ENCODE measurements at places on chromosomes 1 and 21. TPM values are rescaled to one million over a fixed set of nuclear protein-coding genes. Genes with fewer than 3 reads are reported as not detected.

GRCh38 chr1:186187601-186188000, 187.5 kb downstream of the TPR start:
- no peak overlapping the region for H3K4me3 ChIP-seq
- no peak overlapping the region for H3K27ac ChIP-seq
- H3K27me3 ChIP-seq = peaks cover 4% of the 10 kb centered on the region
- peak; percentile 9 for DNase-seq
- no peaks in the 10 kb centered on the region for H3K36me3 ChIP-seq

GRCh38 chr1:45334308-45335245, 5.4 kb upstream of the TOE1 start:
- H3K27me3 ChIP-seq = no peaks in the 10 kb centered on the region
- H3K4me1 ChIP-seq = peaks cover 21% of the 10 kb centered on the region
- no peak overlapping the region for H3K27ac ChIP-seq
- peaks cover 16% of the 10 kb centered on the region for H3K36me3 ChIP-seq
- H3K4me3 ChIP-seq = no peak overlapping the region
- no peak for DNase-seq

- no peak overlapping the region for H3K4me3 ChIP-seq
- H3K27ac ChIP-seq = no peak overlapping the region
- peaks cover 39% of the 10 kb centered on the region for H3K4me1 ChIP-seq
These were observed 132.8 kb downstream of the CLIC6 start for GRCh38 chr21:34801519-34802132.

DNA sequence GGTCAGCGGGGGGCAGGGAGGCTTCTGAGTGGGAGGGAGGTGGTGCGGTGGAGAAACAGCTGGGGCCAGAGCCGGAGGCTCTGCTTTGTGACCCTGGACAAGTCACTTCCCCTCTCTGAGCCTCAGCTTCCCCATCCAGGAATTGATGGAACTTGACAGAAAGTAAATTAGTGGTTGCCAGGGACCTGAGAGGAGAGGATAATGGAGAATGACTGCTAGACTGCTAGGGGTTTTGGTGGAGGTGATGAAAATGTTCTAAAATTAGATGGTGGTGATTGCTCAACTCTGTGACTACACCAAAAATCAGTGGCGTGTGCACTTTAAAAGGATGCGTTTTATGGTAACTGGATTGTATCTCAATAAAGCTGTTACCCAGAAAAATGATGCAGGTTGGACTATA, 100.9 kb downstream of the ARHGEF10L start:
- H3K27ac ChIP-seq = no peak overlapping the region
- no peaks in the 10 kb centered on the region for H3K27me3 ChIP-seq
- no peak for DNase-seq
- H3K36me3 ChIP-seq = no peaks in the 10 kb centered on the region
- no peak overlapping the region for H3K4me3 ChIP-seq

GRCh38 chr1:38193040-38193439, 146.4 kb upstream of the POU3F1 start:
- no peak overlapping the region for H3K4me3 ChIP-seq
- no peaks in the 10 kb centered on the region for H3K4me1 ChIP-seq
- H3K36me3 ChIP-seq = no peaks in the 10 kb centered on the region
- H3K27me3 ChIP-seq = peaks cover 17% of the 10 kb centered on the region

GRCh38 chr1:29708796-29709703, 472.7 kb downstream of the PTPRU start:
- no peak overlapping the region for H3K4me3 ChIP-seq
- peaks cover 36% of the 10 kb centered on the region for H3K27me3 ChIP-seq
- H3K27ac ChIP-seq = peak overlapping the region; percentile 5
- no peak for DNase-seq
- peaks cover 30% of the 10 kb centered on the region for H3K4me1 ChIP-seq

DNA sequence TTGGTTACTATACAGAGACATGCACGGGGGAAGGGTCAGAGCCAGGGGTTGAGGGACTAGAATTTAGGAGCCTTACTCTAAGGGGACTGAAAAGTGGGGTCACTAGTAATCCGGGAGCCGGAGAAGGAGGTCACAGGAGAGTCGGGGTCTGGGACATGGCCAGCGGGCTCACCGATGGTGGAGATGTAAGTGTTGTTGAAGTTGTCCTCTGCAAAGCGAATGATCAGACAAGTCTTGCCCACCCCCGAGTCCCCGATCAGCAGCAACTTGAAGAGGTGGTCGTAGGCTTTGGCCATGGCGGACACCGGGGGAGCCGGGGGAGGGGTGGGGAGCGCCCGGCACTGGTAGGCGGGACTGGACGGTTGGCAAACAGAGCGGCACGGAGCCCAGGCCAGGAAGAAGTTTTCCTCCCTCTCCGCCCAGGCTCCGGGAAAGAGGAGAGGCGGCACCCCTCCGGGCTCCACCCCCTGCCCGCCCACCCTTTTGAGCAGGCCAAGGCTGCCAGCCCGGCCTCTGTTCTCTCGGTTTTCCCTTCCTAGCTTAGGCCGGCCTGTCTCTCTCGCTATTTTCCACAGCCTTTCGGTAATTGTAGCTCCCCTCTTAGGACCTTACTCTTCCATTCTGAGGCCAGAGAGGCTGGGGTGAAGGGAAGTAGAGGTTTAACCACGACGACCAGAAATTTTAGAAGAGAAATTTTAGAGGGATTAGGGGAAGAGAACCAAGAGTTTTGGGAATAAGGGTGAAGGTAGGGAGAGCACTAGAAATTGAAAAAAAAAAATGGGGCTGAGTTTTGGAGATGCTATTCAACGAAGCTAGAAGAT, at the start of gene RAB13:
RAB13 (minus strand) TSS at position 399 of the 821 bp plus-strand sequence; CDS start at position 296, 103 bp downstream.
- H3K4me1 ChIP-seq = peaks cover 31% of the 10 kb centered on the region
- H3K27ac ChIP-seq = peak within 1 kb of the TSS; percentile 76
- H3K27me3 ChIP-seq = peaks cover 5% of the 10 kb centered on the region
- no peak for DNase-seq
- H3K36me3 ChIP-seq = peaks cover 7% of the 10 kb centered on the region
- H3K4me3 ChIP-seq = peak within 1 kb of the TSS; percentile 43

DNA sequence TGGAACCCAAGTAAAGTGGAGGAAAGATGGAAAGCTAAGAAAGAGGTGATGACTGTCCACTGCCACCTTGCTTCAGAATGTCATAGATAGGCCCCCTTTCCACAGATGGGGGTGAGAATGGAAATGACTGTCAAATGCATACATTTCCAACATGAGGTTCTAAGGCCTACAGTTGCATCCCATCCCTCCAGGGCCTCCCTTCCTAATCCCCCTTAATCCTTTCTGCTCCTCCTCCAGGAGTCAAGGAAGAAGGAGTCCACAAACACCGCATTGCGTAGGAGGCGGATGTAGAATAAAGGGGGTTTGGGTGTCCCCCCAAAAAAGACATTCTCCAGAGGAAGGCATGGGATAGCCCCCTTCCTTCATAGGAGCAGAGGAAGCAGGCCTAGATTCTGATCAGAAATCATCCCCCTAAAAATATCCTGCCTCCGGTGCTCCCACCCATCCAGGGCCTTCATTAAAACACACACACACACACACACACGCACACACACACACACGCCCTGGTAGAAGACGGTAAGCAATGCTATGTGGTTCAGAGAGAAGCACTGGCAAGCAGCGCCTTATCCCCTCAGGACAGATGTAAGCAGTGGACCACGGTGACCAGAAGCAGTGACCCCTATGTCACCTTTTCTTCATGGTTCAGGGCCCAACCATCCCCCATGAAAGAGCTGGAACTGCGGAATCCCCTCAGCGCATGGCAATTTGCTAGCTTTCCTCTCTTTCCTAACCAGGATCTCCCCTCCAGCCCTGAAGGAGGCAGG, 2.0 kb downstream of the SV2A start:
- H3K27me3 ChIP-seq = no peaks in the 10 kb centered on the region
- H3K36me3 ChIP-seq = peaks cover 2% of the 10 kb centered on the region
- peak overlapping the region; percentile 79 for H3K4me3 ChIP-seq
- DNase-seq = no peak
- no peak overlapping the region for H3K27ac ChIP-seq
- peaks cover 29% of the 10 kb centered on the region for H3K4me1 ChIP-seq

- no peak for DNase-seq
- no peaks in the 10 kb centered on the region for H3K36me3 ChIP-seq
- H3K27me3 ChIP-seq = no peaks in the 10 kb centered on the region
- no peak overlapping the region for H3K4me3 ChIP-seq
- no peaks in the 10 kb centered on the region for H3K4me1 ChIP-seq
- H3K27ac ChIP-seq = no peak overlapping the region
These were observed 520.5 kb downstream of the USP25 start for GRCh38 chr21:16250273-16250672.

- H3K27ac ChIP-seq = no peak overlapping the region
- no peaks in the 10 kb centered on the region for H3K36me3 ChIP-seq
- peaks cover 44% of the 10 kb centered on the region for H3K27me3 ChIP-seq
- no peaks in the 10 kb centered on the region for H3K4me1 ChIP-seq
- no peak for DNase-seq
These were observed 19.4 kb upstream of the CADM3 start for GRCh38 chr1:159152031-159152430.

NBL1 gene
- total RNA-seq = 25.0 TPM

RNF186 gene
- total RNA-seq = not detected

KRTAP10-2 gene
- not detected for total RNA-seq

SPATA1 gene
- 3.2 TPM for total RNA-seq

PTPN22 gene
- 45.7 TPM for total RNA-seq

A3GALT2 gene
- total RNA-seq = not detected

BLACAT1 gene
- total RNA-seq = 0.90 TPM

TMIGD3 gene
- not detected for total RNA-seq

NLRP3 gene
- 1.5 TPM for total RNA-seq

Measured in activated CD4-positive, alpha-beta memory T cell treated with anti-CD3 and anti-CD28 coated beads for 36 hours (primary cell).